ENCODE measurements at places on chromosomes 5 and 9.
A peak's percentile ranks its signal among the peaks of the same experiment; 100 is the strongest.

DNA sequence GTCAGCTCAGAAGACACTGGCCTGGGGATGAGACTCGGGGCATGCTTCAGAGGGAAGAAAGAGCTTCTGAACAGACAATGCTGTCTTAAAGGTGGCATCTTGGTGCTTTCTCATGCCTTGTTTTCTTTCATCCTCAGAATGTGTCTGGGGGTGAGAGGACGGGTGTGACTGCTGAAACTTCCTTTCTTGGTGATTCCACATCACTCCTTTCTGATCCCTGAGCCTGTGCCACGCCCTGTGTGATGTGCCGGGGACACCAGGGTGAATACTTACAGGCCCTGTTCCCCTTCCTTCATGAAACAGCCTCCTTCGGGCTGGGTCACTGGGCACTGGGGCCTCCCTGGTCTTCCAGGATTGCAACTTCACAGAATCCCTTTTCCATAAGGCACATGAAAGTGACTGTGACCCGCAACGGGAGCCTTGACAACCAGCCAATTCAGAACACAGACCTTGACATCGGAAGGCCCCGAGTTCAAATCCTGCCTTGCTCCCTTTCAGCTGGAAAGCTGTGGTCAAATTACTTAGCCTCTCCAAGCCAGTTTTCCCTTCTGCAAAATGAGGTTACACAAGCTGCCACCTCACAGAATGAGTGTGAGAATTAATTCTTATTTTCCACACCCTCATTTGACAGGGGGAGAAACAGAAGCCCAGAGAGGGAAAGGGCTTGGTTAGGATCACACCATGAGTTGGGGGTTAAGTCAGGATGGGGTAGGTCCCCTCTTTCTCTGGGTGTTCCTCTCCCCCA is 44.1 kb upstream of the IL17B start:
- DNase-seq = no peak

DNA sequence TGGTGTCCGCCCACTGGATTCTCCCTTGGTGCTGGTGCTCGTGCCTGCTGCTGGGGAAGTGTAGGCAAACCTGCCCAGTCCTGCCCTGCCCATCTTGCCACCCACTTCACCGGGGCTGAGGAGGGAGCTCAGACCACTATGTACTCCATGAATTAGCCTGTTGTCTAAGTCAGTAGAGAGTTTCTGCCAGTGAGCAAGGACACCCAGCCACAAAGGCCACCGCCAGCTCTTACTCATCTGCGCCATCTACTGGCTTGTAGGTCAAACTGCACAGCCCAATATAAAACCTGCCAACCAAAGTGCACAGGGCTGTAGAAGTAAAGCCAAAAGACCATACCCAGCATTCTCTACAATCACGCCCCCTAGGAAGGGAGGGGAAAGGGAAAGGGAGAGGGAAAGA is 102.3 kb downstream of the GLIS3 start:
- DNase-seq = no peak

DNA sequence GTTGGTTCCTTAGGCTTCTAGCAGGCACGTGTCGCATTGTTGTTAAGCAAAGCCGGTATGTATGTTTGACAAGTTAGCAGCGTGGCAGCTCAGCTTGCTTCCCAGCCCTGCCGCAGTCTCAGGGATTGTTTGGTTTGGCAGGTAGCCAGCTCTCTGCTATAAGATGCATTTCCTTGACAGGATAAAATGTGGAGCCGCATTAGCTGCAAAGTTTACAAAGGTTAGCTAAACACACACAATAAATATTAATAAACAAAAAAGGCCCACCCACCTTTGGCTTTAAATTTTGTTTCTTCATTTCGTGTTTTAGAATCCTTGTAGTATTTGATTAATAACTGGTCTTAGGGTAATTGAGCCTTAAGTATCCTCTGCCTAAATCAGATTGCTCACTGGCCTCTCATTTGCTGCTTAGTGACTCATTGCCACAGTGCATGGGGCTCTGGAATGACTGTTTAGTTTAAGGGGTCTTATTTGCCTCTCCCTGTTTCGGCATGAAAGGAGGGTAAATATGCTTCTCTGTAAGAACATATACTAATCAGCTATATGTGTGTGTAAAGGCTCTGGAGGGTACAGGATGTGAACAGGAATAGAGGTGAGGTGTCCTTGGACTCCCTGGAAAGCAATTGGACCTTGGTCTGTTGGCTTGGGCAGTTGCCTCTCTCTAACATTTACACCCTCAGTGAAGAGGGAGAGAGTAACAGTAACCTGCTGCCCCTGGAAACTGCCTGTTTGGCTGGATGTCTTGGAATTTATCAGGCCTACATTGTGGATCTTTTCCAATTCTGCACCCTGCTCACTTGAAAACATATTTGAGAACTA is 122.0 kb downstream of the GDNF start:
- DNase-seq = peak; percentile 8

- no peak for DNase-seq
These were observed 650.6 kb upstream of the NUDT12 start for GRCh38 chr5:104213216-104213615.

- no peak for DNase-seq
These were observed 6.8 kb upstream of the FXN start for GRCh38 chr9:69028754-69029153.

- no peak for DNase-seq
These were observed 157.6 kb upstream of the RAI14 start for GRCh38 chr5:34498572-34498971.

GRCh38 chr9:107177857-107178256 is 105.2 kb upstream of the RAD23B start:
- DNase-seq = no peak

Measured in NCI-H1930 (cell line).